ENCODE measurements at places on chromosomes 3 and 15. TPM values are rescaled to one million over a fixed set of nuclear protein-coding genes. Genes with fewer than 3 reads are reported as not detected.

GRCh38 chr15:51768018-51768417, 16.6 kb downstream of the TMOD2 start:
- no peak for DNase-seq

- no peak for DNase-seq
Measured at GRCh38 chr3:28850186-28850585, 430.7 kb upstream of the RBMS3 start.

GRCh38 chr3:156659260-156659659, 15.1 kb upstream of the TIPARP start:
- no peak for DNase-seq

The DNAJC17 gene
- polyA plus RNA-seq = 32.4 TPM

The CSPG5 gene
- 0.21 TPM for polyA plus RNA-seq

The DIPK2A gene
- polyA plus RNA-seq = 4.2 TPM

GRCh38 chr3:138457863-138458735, 23.7 kb downstream of the ESYT3 start:
- no peak for DNase-seq

DNA sequence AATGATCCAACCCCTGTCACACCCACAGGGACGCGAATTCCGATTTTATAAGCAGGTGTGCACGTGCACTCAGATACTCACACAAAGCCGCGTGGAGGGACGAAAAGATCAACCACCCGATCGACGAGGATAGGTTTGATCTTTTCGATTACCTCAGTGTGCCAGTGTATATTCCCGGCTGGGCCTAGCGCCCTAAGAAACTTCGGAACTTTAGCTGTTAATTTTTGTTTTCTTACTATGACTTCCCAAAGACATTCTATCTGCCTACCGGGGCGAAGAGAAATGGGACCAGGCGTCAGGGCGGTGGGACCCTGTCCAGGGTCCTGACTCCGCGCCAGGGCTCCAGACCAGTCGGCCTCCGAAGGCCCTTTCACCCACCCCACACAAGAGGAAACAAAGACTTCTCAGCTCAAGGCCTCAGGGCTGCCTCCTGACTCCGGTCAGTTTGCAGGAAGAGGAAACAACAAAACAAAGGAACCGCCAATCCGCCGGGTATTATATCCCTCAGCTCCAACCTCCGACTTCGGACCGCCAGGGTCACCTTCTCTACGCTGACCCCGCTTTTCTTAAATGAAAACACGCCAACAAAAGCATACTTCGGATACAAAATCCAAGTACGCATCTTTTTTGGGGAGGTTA, 6.8 kb downstream of the ONECUT1 start:
- DNase-seq = no peak

- no peak for DNase-seq
Measured at GRCh38 chr3:15861163-15861562, 63.4 kb upstream of the ANKRD28 start.

- peak; percentile 40 for DNase-seq
Measured at GRCh38 chr15:45377609-45378148, 665 bp downstream of the GATM start.
